ENCODE measurements at places on chromosomes 3 and 15.

DNA sequence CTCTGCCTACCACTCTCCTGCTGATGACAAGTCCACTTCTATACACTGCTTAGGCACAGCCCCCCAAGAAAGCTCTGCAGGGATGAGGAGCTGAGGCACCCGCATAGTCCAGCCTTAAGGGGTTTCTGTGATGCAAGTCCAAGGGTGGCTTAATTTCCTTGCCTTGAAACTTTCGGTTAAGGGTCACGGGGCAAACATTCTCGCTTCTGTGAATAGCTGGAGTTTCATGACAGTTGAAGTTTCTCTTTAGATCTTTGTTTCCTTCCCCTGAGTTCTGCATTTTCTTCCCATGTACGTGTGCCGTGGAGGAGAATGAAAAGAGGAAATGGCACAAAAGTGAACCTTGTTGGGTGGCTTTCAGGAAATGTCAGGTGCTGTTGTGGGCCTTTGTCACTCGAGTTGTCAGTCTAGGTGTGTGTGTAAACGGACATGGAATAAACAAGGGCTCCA is 7.0 kb downstream of the GPR160 start:
- no peaks in the 10 kb centered on the region for H3K36me3 ChIP-seq
- no peak for DNase-seq
- no peak overlapping the region for H3K4me3 ChIP-seq
- H3K27me3 ChIP-seq, result peaks cover 5% of the 10 kb centered on the region
- H3K4me1 ChIP-seq, result peaks cover 3% of the 10 kb centered on the region
- no peak overlapping the region for H3K27ac ChIP-seq

DNA sequence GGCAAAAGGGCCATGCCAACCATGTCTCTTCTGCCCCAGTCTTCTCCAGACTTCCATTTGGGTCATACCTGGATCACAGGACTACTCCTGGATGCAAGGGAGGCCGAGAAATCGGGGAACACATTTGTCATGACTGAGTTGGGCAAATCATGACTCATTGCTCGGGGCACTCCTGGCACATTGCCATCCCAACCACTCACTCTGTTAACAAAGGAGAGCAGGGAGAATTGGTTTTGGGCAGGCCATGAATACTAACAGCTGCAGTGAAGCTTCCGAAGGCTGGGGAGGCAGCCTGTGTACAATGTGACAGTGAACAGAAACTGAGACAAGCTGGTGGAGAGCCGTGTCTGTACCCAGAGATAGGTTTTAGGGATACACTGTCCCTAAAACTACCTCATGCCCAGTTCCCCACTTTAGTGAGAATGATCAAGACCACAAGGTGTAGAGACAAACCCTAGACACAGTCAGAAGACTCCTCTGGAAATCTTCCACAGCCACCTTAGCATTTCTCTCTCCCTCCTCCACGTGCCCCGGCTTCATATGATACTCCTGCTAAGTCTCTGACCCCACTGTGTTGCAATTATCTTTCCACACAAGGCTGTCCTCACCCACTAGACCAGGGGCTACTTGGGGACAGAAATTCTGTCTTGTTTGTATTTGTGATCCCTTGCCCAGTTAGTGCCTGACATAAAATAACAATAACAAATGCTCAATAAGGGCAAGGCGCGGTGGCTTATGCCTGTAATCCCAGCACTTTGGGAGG is 10.5 kb upstream of the BUB1B start:
- DNase-seq, result no peak
- H3K4me1 ChIP-seq, result peaks cover 10% of the 10 kb centered on the region
- no peak overlapping the region for H3K4me3 ChIP-seq
- no peak overlapping the region for H3K27ac ChIP-seq

DNA sequence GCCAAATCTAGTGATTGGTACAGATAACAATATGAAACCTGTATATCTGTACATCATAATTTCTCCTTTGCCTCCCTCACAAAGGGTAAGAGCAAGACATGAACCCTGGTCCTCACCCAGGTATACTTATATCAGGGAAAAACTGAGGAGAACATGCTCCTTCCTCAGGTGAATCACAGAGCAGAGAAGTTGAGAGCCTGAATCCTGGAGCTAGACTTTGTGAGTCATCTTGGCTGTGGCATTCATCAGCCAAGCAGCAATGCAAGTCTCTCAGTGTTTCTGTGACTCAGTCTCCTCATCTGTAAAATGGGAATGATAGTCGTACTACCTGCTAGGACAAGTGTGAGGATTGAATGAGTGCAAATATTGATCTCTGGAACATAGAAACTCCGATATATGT is 165.7 kb upstream of the ADAMTS9 start:
- no peak overlapping the region for H3K4me3 ChIP-seq
- DNase-seq, result no peak
- H3K36me3 ChIP-seq, result no peaks in the 10 kb centered on the region
- no peaks in the 10 kb centered on the region for H3K27me3 ChIP-seq

- H3K36me3 ChIP-seq, result no peaks in the 10 kb centered on the region
- H3K4me3 ChIP-seq, result no peak overlapping the region
- H3K27me3 ChIP-seq, result no peaks in the 10 kb centered on the region
Observed at GRCh38 chr15:76235186-76235826, 76.0 kb downstream of the ETFA start.

DNA sequence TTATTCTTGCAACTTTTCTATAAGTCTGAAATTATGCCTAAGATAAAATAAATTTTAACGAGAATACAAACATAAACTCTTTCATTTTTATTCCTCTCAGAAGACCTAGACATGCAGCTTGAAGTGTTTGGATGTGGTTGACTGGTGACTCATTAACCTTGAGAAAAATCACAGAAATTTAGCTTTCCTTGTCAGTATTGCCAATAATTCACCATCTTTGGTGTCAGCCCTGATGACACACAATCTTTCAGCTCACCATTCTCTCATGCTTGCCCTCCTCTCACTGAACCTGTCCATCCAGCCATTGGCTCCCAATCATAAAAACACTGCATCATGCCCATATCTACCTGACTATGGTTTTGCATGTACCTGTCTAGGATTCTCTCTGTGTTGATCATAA is 22.6 kb upstream of the TNFAIP8L3 start:
- peaks cover 4% of the 10 kb centered on the region for H3K36me3 ChIP-seq
- H3K27ac ChIP-seq, result no peak overlapping the region
- DNase-seq, result no peak
- peaks cover 1% of the 10 kb centered on the region for H3K27me3 ChIP-seq

DNA sequence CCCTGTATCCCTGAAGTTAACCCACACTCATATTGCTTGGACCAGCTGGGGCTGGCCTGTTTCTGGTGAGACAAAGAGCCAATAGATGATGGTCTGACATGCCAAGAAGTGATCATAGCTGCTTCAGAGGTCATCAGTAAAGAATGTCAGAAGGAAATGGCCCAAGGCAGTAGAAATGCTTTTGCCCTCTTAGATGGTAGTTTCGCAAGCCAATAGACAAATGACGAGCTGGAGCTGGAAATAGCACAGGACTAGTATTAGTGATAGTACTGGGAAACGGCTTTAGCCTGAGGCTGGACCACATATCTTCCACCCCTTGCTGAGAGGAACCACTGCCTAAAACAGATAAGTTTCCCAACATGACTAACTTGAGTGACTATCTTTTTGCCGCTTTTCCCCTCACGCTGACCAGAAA is 176.1 kb upstream of the THBS1 start:
- DNase-seq, result no peak
- peaks cover 1% of the 10 kb centered on the region for H3K27me3 ChIP-seq
- H3K4me1 ChIP-seq, result no peaks in the 10 kb centered on the region
- no peaks in the 10 kb centered on the region for H3K36me3 ChIP-seq
- H3K4me3 ChIP-seq, result no peak overlapping the region

DNA sequence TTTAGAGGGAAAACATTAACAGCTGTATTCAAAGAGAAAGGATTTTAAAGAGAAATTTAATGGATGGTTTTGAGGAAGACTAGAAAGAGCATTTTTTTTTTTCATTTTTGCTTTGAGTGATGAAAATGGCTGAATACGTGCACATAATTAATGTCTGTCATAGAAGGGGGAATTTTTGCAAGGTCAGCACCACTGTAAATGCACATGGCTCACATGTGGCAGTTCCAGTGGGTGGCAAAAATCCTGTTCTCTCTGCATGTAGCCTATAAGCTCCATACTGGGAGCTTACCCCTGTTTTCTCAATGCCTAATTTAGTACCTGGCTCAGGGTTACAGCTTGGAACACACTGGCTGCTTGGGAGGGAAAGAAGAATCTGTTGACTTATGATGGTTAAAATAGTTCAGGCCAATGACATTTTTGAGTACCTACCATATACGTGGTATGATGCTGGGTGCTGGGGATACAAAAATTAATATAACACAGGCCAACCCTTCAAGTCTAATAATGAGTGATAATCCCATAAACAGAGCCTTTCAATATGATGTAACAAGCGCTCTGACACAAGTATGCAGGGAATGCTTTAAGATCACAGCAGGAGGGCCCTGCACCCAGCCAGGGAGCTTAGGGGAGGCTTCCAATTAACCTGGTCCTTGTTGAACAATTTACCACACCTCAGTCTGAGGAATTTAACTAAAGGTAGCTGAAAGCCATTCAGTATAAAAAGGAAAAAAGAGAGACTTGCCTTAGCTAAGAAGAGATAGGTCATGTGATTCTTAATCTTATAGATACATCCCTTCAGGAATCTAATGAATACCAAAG is 33.0 kb downstream of the HSPBAP1 start:
- no peak for DNase-seq
- no peaks in the 10 kb centered on the region for H3K4me1 ChIP-seq
- no peak overlapping the region for H3K27ac ChIP-seq

GRCh38 chr3:126964950-126965349 is 18.0 kb upstream of the PLXNA1 start:
- peaks cover 15% of the 10 kb centered on the region for H3K4me1 ChIP-seq
- H3K27ac ChIP-seq, result no peak overlapping the region
- peaks cover 5% of the 10 kb centered on the region for H3K36me3 ChIP-seq

DNA sequence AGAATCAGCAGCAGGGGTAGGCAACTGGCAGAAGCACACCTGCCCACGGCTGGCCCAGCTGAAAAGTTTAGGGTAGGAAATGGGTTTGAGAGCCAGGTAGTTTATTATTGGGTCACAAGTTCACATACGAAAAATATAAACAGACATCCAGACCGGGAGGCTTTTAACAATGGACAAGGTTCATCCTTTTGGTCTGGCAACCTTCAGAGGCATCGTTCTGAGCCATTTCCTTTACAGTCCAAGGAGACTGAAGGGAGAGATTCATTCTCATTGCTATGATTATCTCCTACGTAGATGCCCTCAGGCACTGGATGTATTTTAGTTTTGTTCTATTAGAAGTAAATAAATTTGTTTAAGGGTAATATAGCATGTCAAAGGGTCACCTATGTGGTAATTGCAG is 248.0 kb upstream of the THBS1 start:
- peaks cover 2% of the 10 kb centered on the region for H3K4me1 ChIP-seq
- H3K27me3 ChIP-seq, result no peaks in the 10 kb centered on the region
- no peak overlapping the region for H3K27ac ChIP-seq
- no peaks in the 10 kb centered on the region for H3K36me3 ChIP-seq
- DNase-seq, result no peak

DNA sequence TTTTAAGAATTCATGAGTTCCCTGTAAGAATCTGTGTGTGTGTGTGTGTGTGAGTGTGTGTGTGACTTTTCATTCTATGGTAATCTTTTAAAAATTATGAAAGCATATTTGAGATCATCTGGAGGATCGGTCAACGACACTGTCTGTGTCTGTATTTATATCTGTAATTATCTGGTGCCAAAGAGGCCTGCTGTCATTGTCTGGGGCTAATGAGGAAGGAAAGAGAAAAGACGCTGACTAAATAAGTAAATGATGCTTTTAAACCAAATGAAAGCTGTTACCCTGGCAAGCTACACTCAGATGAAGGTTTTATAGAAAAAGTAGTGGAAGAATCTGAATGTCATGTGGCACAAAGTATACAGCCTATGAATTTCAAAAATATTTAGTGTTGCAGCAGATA is 439.8 kb downstream of the RBMS3 start:
- no peak for DNase-seq
- H3K27ac ChIP-seq, result no peak overlapping the region
- H3K4me1 ChIP-seq, result no peaks in the 10 kb centered on the region
- no peaks in the 10 kb centered on the region for H3K27me3 ChIP-seq

GRCh38 chr3:59246719-59247401 is 197.0 kb upstream of the CFAP20DC start:
- no peak overlapping the region for H3K4me3 ChIP-seq
- no peaks in the 10 kb centered on the region for H3K27me3 ChIP-seq
- DNase-seq, result no peak
- no peaks in the 10 kb centered on the region for H3K4me1 ChIP-seq
- H3K27ac ChIP-seq, result no peak overlapping the region
- no peaks in the 10 kb centered on the region for H3K36me3 ChIP-seq

DNA sequence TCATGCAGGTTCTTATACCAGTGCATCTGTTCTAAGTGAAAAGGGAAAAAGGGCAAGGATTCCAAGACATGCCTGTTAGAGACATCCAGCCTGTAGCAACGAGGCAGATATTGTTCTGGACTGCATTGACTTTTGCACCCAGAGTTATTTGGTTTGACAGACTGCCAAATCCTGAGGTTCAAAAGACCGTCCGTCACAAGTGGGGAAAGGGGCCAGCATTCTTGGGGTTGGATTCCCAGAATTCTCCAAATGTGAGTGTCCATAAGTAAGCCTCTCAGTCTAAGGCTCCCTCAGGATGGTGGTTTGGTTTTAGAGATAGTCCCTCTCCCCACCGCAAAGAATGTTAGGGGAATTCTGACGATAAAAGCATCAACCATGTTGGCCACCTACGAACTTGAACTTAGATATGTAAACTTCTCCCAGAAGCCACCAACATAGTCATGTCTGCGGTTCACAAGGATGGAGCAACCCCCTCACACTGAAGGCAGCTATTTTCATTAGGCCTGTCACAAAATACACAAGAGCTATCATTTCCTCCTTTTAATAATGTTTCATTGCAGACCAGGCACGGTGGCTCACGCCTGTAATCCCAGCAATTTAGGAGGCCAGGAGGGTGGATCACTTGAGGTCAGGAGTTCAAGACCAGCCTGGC is 13.6 kb upstream of the LACTB start:
- peaks cover 4% of the 10 kb centered on the region for H3K36me3 ChIP-seq
- peaks cover 2% of the 10 kb centered on the region for H3K4me1 ChIP-seq
- no peak for DNase-seq
- no peak overlapping the region for H3K4me3 ChIP-seq

DNA sequence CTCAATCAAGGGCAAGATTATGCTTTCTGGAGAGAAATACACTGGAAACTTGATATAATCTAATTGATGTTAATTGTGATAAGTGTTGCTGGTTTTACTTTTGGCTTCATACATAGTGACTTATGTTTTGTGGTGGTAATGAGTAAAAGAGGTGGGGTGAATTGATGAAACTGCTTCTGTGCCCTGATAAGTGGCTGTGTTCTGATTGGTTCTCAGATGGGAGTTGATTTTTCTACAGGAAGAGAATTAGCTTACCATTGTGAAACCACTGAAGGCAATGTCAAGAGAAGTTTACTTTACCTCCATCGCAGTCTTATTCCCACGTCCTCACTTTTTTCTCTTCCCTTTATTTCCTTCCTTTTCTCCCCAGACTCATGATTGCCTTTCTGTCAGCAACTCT is 23.8 kb downstream of the TMEM45A start:
- no peaks in the 10 kb centered on the region for H3K36me3 ChIP-seq
- no peaks in the 10 kb centered on the region for H3K4me1 ChIP-seq
- no peak overlapping the region for H3K27ac ChIP-seq
- no peak overlapping the region for H3K4me3 ChIP-seq
- no peaks in the 10 kb centered on the region for H3K27me3 ChIP-seq
